Chondrocyte (in vitro differentiated cells): ENCODE measurements at places on chromosomes 7 and 10. TPM values are rescaled to one million over a fixed set of nuclear protein-coding genes. Genes with fewer than 3 reads are reported as not detected.

The HEPACAM2 gene
- total RNA-seq: not detected in 3 replicates

The ABHD11 gene
- 11.2 to 15.3 TPM (median 15.0 TPM) in 3 replicates for total RNA-seq

The URGCP gene
- 24.4 to 31.3 TPM (median 25.4 TPM) in 3 replicates for total RNA-seq

The SPACDR gene
- 0.42 to 0.87 TPM in 2 of 3 replicates, not detected in the other for total RNA-seq

The SORCS1 gene
- total RNA-seq: not detected in 3 replicates

The ABCC2 gene
- 0.57 to 0.69 TPM (median 0.63 TPM) in 3 replicates for total RNA-seq

The SOSTDC1 gene
- total RNA-seq: not detected in 3 replicates

The MRLN gene
- not detected in 3 replicates for total RNA-seq

GRCh38 chr10:94420516-94420915 is 18.2 kb downstream of the TBC1D12 start:
- peaks cover 82% of the 10 kb centered on the region for H3K4me1 ChIP-seq
- H3K27ac ChIP-seq: no peak overlapping the region
- peaks cover 2% of the 10 kb centered on the region for H3K36me3 ChIP-seq
- no peak overlapping the region for H3K4me3 ChIP-seq
- no peaks in the 10 kb centered on the region for H3K27me3 ChIP-seq

DNA sequence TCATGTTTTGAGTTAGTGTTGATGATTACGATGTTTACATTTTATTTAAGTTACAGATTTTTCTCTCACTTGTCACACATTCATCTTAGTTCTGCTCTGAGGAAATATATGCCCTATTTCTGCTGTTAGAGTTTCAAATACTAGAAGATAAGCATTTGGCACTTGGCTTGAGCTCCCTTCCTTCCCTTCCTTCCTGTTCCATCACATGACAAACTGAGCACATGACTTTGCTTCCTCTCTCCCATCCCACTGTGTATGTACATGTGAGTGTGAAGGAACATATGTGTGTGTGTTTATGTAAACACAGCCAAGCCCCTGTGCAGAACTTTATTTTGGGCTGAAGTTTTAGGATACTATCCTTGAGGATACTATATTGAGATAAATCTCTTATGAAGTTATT is 795.9 kb upstream of the IGFBP3 start:
- H3K36me3 ChIP-seq: no peaks in the 10 kb centered on the region
- no peak overlapping the region for H3K27ac ChIP-seq
- H3K27me3 ChIP-seq: no peaks in the 10 kb centered on the region
- no peak for DNase-seq
- no peak overlapping the region for H3K4me3 ChIP-seq
- peaks cover 20% of the 10 kb centered on the region for H3K4me1 ChIP-seq

DNA sequence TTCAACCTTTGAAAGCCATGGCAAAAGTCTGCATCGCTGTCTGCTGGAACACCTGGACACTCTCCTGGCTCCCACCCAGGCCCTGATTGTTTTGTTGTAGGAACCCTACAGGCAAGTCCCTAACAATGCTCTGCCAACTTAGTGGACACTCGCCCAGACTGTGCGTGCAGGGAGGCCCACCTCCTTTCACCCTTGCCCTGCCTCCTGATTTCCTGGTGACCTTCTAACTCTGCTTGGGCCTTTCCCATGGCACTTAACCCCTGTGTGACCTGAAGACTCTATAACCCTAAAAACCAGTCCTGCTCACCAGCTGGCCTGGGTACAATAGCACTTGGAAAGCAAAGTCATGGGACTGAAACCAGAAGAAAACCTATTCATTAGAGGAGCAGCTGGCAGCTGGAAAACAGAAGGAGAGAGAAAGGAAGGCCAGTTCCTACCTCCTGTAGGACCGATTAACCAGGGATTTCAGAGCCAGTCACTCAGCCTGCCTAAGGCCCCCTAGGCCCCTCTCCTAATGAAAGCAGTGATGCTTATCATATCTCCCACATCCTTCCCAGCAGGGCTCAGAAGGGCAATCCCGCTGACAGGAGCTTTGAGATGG is 82.7 kb upstream of the KMT2E start:
- DNase-seq: no peak
- H3K4me1 ChIP-seq: no peaks in the 10 kb centered on the region
- no peaks in the 10 kb centered on the region for H3K36me3 ChIP-seq
- H3K27ac ChIP-seq: no peak overlapping the region

DNA sequence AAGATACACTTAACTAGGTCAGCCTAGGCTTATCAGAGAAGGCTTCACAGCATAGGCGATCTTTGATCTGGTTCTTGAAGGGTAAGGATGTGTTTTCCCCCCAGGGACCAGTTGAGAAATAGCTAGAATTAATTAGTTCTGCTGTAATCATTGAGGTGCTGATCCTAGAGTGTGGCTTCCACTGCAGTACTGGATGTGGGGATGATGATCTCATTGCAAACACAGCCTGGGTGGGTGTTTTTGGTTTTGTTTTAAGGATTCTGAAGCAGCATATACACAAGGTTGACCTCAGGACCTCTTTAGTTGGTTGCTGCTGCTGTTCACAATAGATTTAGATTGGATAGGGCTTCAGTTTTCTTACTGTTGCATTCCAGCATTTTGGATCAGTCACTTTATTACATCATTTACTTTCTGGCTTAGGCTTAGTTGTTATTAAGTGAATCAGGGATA is 159.7 kb downstream of the AUTS2 start:
- H3K27me3 ChIP-seq: no peaks in the 10 kb centered on the region
- no peaks in the 10 kb centered on the region for H3K36me3 ChIP-seq
- H3K27ac ChIP-seq: no peak overlapping the region
- DNase-seq: no peak
- H3K4me1 ChIP-seq: peaks cover 31% of the 10 kb centered on the region

- no peak overlapping the region for H3K27ac ChIP-seq
- H3K27me3 ChIP-seq: peaks cover 31% of the 10 kb centered on the region
- no peak overlapping the region for H3K4me3 ChIP-seq
- H3K36me3 ChIP-seq: no peaks in the 10 kb centered on the region
Measured at GRCh38 chr10:49161411-49161997, 26.7 kb downstream of the TMEM273 start.

GRCh38 chr7:22447762-22448161 is 52.2 kb downstream of the STEAP1B start:
- no peaks in the 10 kb centered on the region for H3K27me3 ChIP-seq
- peaks cover 36% of the 10 kb centered on the region for H3K4me1 ChIP-seq
- no peak for DNase-seq
- H3K4me3 ChIP-seq: no peak overlapping the region
- no peak overlapping the region for H3K27ac ChIP-seq
- H3K36me3 ChIP-seq: no peaks in the 10 kb centered on the region

GRCh38 chr7:117017702-117018266 is 64.5 kb downstream of the ST7 start:
- H3K27me3 ChIP-seq: no peaks in the 10 kb centered on the region
- DNase-seq: no peak

DNA sequence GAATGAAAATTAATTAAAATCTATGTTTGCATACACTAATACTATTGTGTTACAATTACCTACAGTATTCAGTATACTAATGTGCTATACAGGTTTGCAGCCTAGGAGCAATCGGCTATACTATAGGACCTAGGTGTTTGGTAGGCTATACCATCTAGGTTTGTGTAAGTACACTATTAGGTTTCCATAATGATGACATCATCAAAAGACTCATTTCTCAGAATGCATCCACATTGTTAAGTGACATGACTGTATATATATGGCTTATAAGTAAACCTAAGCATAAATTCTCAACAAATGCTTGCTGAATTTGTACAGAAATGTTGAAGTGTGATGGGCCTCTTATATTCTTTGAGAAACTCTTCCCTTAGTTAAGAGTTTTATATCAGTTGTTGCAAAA is 206.5 kb upstream of the ZWINT start:
- DNase-seq: no peak
- H3K27ac ChIP-seq: no peak overlapping the region
- H3K27me3 ChIP-seq: no peaks in the 10 kb centered on the region
- H3K4me3 ChIP-seq: no peak overlapping the region
- no peaks in the 10 kb centered on the region for H3K36me3 ChIP-seq

DNA sequence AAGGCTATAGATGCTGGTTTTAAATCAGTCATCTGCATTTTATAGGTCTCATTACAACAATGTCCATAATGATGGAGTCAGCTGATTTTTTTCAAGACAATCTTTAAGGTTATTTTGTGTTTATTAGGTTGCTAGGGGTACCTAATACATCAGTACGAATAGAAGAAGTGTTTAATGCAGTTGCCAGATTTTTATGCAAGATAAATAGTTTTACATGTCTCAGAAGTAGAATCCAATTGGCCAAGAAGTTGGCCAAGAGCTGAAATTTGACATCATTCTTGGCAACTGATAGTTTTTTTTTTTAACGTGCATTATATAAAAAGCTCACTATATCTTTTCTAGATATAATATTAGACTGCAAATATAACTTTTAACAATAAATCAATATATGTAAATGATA is 208.5 kb downstream of the TRIL start:
- H3K27me3 ChIP-seq: no peaks in the 10 kb centered on the region
- no peaks in the 10 kb centered on the region for H3K36me3 ChIP-seq
- no peak overlapping the region for H3K27ac ChIP-seq

DNA sequence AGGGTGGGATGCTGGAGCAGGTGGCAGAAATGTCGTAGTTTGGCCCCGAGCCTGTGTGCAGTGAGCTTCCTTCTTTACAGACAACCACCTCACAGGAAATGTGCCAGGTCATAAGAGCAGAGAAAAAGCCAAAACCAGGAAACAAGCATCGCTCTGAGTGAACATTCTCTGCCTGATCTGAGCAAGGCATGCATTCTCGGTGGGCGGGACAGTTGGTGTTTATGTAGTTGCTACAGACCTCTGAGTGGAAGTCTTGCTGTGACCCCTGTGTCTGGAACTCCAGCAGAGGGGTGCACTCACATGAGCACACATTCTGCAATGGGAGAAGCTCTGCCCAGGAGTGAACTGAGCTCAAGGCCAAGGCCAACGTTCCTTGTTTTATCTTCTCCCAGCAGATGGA is 230.1 kb downstream of the TCERG1L start:
- H3K27me3 ChIP-seq: no peaks in the 10 kb centered on the region
- H3K27ac ChIP-seq: no peak overlapping the region
- H3K4me1 ChIP-seq: no peaks in the 10 kb centered on the region
- H3K4me3 ChIP-seq: no peak overlapping the region

GRCh38 chr10:123007558-123008354 is 839 bp downstream of the IKZF5 start:
- H3K36me3 ChIP-seq: peaks cover 2% of the 10 kb centered on the region
- no peak for DNase-seq
- peaks cover 24% of the 10 kb centered on the region for H3K4me1 ChIP-seq
- H3K27ac ChIP-seq: peak overlapping the region; percentile 100

DNA sequence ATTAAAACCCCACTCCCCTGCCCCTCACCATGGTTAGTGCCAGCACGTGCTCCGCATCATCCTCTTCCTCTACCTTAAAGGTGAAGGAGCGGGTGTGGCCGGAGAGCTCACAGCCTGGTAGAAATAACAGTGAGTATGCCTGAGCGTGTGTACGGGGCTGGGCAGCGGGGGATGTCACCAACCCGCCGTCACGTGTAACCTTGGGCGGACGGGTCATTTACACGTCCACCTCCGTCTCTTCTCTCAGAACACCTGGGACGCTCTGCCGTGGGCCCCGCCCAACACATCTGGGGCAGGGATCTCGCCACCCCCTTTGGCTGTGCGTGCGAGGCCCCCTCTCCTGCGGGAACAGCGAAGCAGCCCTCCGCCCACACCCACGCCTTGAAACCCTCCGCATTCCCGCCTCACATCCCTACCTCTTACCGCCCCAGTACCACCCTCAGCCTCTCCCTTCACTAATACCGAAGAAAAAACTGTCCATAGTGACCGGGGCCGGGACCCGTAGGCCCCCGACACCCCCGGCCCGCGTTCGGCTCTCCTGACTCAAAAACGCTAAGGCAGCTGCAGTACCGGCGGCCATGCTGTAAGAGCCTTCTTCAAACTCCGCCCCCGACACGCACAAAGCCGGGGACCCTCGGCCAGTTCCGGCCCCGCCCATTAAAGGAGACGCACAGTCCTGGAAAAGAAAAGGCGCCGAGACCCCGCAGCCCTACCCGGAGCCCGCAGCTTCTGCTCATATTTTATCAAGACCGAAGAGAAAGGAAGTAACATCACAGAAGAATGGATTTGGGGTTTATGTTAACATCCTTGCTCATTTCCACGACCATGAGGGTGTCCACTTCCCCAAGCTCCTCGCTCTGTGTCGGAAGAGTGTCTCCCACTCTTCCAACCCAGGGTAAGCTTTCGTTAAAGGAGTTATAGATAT is at the start of gene NPM3:
TSS of gene NPM3 (minus strand) at position 636 of the 925 bp plus-strand sequence. CDS start at position 580, 56 bp downstream.
- peaks cover 48% of the 10 kb centered on the region for H3K4me1 ChIP-seq
- peak within 1 kb of the TSS; percentile 94 for H3K27ac ChIP-seq
- peaks cover 15% of the 10 kb centered on the region for H3K36me3 ChIP-seq
- DNase-seq: no peak

GRCh38 chr10:98373260-98374040 is 41.5 kb downstream of the PYROXD2 start:
- no peak overlapping the region for H3K27ac ChIP-seq
- no peak for DNase-seq
- H3K4me1 ChIP-seq: peaks cover 35% of the 10 kb centered on the region
- H3K36me3 ChIP-seq: no peaks in the 10 kb centered on the region
- H3K27me3 ChIP-seq: no peaks in the 10 kb centered on the region

DNA sequence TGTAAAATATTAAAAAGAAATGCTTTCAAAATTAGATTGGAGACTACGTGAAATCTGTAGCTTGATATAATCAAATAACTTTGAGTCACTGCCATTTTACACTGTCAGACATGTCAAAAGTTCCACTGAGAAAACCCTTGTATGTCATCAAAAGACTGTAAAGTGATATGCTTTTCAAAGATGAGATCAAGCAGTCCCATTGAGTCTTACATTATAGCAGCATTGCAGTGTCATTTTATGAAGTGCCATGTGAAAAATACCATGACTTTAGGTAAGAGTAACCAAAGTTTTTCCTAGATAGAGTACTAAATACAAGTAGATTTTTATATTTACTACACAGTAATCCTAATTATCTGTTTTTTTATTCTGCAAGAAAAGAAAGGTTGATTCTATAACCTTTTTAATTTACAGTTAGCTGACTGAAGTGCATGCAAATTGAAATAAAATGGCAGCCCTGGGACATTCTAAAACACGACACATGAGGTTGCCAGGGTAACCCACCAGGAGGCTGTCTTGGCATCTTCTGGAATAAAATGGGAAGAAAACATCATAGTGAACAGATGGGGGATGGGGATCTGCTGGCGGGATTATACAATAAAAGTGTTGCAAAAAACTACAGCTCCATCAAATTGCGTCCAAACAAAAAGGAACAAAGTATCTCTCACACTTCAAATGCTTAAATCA is 91.3 kb upstream of the TMEM106B start:
- H3K4me1 ChIP-seq: no peaks in the 10 kb centered on the region
- peaks cover 6% of the 10 kb centered on the region for H3K27me3 ChIP-seq
- no peaks in the 10 kb centered on the region for H3K36me3 ChIP-seq
- H3K27ac ChIP-seq: no peak overlapping the region
- H3K4me3 ChIP-seq: no peak overlapping the region

- no peaks in the 10 kb centered on the region for H3K36me3 ChIP-seq
- peak overlapping the region; percentile 6 for H3K4me3 ChIP-seq
- no peaks in the 10 kb centered on the region for H3K27me3 ChIP-seq
- peaks cover 50% of the 10 kb centered on the region for H3K4me1 ChIP-seq
- no peak for DNase-seq
Measured at GRCh38 chr10:114715171-114715670, 57.1 kb upstream of the ABLIM1 start.

- no peaks in the 10 kb centered on the region for H3K36me3 ChIP-seq
- H3K27ac ChIP-seq: peak within 1 kb of the TSS; percentile 85
- H3K4me1 ChIP-seq: peaks cover 23% of the 10 kb centered on the region
- DNase-seq: no peak
- peaks cover 2% of the 10 kb centered on the region for H3K27me3 ChIP-seq
Measured at GRCh38 chr7:84194484-84195271, at the start of gene SEMA3A. Gene SEMA3A (minus strand): TSS chr7:84194789. CDS start chr7:84194586, 203 bp downstream.
